ENCODE measurements at places on chromosomes 7 and 10.
A peak's percentile ranks its signal among the peaks of the same experiment; 100 is the strongest.

DNA sequence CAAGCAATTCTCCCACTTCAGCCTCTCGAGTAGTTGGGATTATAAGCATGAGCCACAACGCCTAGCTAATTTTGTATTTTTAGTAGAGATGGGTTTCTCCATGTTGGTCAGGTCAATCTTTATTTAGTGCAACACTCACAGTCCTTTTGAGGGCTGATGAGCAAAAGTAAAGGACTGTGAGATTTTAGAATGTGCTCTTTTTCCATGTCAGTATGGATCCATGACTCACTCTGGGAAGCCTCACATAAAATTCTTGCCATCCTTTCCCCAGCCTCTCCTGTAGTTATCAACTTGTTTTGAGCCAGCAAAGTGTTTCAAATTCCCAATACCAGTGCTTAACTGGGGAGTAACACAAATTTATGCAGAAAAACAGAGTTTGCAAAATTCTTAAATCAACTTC is 135.8 kb upstream of the CXCL12 start:
- no peak for DNase-seq

- DNase-seq, result no peak
Measured at GRCh38 chr7:73345538-73345937, 17.6 kb downstream of the FKBP6 start.

- peak; percentile 22 for DNase-seq
Measured at GRCh38 chr10:25683344-25683743, 250.7 kb upstream of the MYO3A start.

DNA sequence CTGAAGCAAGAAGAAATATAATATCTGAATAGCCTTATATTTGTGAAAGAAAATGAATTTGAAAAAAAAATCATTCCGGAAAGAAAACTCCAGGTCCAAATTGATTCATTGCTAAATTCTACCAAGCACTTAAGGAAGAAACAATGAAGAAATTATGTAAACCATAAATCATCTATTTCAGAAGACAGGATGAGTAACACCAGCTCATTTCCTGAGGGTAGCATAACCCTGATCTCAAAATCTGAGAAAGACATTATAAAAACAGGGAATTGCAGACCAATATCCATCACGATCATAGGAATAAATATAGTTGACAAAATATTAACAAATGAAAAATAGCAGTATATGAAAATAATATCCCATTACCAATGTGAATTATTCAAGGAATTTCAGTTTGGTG is 70.1 kb upstream of the RAB18 start:
- no peak for DNase-seq

DNA sequence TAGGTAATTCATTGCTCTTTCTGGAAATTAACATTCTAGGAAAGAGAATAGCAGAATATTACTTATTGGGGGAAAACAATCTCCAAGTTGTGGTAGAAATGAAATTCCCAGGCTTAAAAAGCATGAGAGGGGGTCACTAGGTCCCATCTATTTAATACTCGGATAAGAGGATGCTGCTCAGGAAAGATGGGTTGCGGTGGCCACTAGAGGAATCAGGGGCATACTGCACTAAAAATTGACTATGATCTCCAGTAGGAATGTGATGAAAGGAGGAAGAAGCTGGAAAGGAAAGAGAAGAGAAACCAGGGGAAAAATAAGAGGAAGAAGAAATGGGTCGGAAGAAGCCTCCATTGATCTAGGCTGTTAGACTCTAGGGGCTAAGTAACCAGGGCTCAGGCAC is 192.8 kb downstream of the GPAM start:
- DNase-seq, result no peak

- DNase-seq, result no peak
Measured at GRCh38 chr10:90403211-90404000, 454.4 kb downstream of the HTR7 start.

DNA sequence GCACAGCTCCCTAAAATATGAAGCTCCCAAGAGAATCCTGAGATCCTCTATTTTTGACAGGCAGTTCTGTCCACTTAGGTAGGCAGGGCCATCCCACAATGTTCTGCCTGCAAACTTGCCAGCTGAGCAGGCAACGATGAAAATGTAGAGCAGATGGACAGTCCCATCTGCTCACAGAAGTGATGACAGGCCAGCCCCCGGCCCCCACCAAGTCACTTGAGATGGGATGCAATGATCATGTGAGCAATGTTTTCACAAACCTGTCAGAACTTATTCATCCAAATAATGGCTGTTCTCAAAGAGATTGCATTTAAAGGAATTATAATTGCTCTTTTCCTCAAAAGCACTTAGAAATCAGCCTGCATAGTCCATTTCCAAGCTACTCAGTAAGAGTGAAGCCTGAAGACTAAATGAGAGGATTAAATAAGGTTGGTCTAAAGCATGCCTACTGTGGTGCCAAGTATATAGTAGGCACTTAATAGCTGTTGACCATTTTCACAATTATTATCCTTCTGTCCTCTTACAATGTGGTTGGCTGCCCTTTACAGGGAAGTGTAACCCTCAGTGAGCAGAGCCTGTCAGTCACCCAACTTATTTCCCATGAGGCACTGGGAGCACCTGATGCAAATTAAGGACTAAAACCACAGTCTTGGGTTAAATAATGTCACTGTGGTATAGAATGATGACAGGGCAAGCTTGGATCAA is 301.2 kb downstream of the FGFR2 start:
- DNase-seq, result no peak

DNA sequence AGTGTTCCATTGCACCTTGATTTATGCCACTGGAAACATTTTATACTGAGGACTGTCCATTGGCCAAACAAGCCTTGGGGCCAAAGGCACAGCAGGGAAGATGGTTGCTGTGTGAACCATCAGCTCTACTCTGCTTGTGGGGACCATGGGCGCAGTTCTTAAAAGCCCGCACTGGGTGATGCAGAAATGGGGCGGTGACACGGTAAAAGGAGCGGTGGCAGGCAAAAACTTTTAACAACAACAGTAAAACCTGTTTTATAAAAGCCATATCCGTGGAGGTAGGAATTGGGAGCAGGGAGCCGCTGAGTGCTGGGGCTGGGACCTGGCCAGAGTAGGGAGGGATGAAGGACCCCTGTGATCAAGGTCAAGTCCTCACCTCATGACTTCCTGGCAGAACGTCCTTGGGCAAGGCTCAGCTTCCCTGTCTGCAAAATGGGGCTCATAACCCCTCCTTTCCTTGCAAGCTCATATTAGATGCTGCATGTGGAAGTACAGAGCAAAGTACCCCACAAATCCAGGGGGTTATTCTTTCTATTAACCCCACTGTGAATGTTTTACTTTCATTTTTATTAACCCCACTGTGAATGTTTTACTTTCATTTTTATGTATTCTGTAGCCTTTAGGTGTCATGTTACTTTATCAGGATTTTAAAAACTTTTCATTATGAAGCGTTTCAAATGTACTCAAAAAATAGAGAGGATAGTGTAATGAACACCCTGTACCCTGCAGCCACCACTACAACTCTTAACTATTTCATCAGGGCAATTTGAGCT is 78.3 kb downstream of the GRK5 start:
- DNase-seq, result no peak

DNA sequence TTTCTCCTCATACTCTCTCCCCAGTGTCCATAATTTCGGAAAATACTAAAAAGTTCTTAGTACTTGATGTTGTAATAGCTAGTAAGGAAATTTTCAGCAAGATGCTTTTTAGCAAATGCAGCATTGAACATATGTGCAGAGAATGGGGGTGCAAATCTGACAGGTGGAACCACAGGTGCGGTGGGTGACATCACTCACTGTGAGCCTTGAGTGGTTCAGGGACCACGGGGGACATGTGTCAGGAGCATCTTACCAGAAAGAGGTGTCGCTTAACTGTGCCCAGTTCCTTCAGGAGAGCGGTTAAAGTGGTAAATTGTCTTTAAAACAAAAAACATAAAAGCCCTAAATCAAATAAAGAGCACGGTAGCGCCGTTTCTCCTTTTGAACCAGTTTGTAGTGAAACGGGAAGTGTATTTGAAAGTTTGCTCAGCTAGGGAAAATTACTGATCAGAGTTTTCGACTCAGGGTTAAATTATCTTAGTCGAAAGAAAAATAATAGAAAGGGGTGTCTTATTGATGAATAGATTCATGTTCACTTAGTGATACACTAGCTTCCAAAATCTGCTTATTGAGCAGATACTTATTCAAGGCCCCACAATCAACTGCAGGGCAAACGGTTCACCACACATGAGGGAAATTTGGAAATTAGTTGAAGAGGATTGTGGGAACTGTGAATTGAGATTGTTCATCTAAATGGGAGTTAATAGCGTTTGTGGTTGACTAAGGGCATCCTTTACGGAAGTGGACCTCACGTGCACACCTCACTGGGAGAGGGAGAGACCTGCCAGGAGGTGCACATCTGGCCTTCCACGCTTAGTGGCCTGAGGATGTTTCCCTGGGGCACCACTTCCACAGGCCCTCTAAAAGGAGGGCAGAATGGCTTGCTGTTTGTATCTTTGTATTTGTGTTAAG is 12.7 kb downstream of the CUL1 start:
- DNase-seq, result no peak

GRCh38 chr10:15516256-15517085 is 145.4 kb upstream of the FAM171A1 start:
- no peak for DNase-seq

DNA sequence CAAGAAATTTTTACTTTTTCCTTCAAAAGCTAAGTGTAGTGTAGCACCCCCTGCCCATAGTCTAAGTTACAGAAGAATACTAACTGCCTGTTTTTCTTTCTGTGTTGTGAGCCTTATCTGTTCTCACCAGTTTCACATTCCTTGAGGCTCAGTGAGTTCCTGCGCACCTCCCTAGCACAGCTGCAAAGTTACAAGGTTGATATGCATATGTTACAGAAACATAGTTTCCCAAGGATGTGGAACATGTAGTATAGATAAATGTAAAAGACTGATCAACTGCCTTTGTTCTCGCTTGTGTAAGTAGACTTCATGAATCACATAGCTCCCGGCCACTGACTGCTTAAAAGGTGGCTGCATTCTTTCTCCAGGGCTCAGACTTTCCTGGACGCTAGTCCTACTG is 6.7 kb upstream of the ZNF33B start:
- peak; percentile 11 for DNase-seq

DNA sequence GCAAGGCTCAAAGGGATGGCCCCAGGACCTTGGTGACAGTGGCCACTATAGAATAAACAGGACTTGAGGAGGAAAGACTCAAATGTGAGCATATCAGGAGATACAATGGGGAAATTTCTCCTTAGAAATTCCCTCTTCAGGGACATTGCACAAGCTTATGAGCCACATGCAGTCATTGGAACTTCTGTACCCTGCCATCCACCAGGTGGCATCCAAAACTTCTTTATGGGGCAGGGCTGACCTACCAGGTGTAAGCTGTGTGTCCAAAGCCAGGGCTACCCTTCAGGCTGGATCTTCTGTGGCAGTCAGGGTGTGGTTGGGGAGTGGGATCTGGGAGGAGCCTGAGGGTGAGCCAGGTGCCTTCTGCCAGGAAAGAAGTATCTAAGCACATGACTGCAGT is 36.6 kb upstream of the LRRC18 start:
- no peak for DNase-seq

DNA sequence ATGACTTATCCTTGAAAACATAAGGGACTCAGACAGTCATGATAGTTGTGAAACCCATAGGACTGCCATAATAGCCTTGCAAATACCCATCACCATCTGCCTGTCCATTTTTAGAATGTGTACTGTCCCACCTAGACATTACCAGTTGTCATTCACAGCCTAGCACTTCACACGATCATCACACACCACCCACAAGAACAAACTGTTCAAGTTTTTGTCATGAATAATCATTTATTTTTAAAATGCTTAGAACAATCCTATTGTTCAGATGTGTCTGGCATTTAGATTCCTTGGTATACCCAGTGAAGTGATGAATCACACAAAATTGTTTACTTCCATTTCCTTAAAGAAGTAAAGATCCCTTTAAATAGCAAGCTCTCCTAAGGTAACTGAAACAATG is 46.6 kb downstream of the CCDC3 start:
- no peak for DNase-seq

DNA sequence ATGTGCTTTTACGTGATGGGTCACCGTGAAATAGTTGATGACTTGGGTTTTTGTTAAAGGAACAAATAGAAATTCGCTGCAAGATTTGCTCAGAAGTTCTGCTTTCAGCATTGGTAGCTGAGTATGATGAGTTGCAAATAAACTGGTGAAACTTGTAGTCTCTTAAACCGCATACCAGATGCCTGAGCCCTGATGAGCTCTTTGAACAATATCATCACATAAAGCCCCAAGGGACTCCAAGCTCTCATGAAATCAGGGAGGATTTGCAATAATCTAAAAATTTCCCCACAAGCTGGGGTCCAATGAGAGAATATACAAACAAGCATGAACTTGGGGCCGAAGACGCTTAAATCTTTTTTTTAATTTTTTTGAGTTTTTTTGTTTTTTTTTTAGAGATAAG is 312.4 kb downstream of the CALN1 start:
- no peak for DNase-seq

GRCh38 chr10:71697938-71698709 is 21.5 kb downstream of the C10orf105 start:
- no peak for DNase-seq

GRCh38 chr7:2698581-2699288 is 10.7 kb downstream of the AMZ1 start:
- no peak for DNase-seq

GRCh38 chr7:77954773-77955555 is 156.4 kb downstream of the PHTF2 start:
- peak; percentile 63 for DNase-seq

- DNase-seq, result no peak
Measured at GRCh38 chr10:97007417-97007816, 175.3 kb downstream of the LCOR start.

GRCh38 chr10:129704786-129705525 is 237.9 kb downstream of the MGMT start:
- no peak for DNase-seq

DNA sequence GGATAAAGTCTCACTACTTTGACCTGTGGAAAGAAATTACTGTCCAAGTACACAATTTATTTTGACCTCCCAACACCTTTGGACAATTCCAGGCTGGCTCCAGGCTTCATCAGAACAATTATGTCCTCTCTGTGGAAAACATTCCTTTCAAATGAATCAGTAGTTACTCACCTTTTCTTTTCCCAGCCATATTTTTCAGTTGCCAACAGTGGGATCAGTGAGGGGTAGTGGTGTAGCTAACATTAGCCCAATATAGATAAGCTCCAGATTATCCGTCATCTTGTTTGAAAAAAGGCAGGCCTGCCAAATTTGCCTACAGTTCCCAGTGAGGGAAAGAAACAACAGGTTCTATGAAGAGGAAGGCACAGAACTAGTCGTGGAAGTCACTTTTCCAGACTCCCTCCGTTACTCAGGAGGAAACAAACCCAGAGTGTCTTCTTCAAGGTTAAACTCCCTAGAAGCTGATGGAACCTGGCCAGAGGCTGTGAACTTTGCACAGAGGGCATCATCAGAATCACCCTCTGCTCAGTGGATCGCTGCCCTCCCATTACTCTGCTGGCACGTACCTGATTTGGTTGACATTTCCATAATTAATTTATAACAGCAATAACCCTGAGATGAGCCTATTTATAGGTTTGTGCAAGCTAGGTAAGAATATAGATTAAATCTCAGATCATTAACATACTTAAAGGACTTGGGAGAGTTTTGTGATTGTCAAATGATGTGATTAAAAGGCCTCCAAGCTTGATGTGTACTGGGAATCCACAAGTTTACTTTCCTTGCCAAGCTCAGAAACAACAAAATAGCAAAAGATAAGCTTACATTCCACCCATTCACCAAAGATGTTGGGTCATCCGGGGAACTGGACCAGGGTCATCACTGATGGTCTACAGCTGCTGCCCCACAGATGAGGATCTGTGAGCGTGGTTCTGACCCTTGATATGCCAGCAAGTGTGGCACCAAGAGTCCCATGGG is 654.6 kb upstream of the GALNT17 start:
- DNase-seq, result peak; percentile 6

All from iris pigment epithelial cell (primary cell).